Ammon's horn (tissue), 1 donor: ENCODE measurements at places on chromosomes 4 and X.

- DNase-seq = no peak
These were observed 27.6 kb downstream of the CLNK start for GRCh38 chr4:10656988-10657387.

DNA sequence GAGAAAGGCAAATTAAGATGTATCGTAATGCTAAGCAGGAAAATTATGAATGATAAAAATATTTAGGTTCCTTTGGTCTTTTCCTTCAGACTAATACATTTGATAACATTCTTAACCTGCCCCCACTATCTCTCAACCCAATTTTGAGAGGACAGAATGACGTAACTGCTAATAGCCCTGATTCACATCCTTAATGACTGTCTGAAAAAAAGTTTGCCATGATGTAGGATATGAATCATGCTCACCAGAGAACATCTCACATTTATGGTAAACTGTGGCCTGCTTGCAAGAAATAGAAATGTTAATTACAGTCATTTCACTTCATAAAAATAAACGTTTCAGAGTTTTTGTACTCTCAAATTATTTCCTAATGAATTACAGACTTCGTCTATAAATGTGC, 128.0 kb upstream of the VEGFC start:
- DNase-seq = no peak

- peak; percentile 89 for DNase-seq
These were observed 99.4 kb upstream of the PGRMC2 start for GRCh38 chr4:128386761-128387599.

DNA sequence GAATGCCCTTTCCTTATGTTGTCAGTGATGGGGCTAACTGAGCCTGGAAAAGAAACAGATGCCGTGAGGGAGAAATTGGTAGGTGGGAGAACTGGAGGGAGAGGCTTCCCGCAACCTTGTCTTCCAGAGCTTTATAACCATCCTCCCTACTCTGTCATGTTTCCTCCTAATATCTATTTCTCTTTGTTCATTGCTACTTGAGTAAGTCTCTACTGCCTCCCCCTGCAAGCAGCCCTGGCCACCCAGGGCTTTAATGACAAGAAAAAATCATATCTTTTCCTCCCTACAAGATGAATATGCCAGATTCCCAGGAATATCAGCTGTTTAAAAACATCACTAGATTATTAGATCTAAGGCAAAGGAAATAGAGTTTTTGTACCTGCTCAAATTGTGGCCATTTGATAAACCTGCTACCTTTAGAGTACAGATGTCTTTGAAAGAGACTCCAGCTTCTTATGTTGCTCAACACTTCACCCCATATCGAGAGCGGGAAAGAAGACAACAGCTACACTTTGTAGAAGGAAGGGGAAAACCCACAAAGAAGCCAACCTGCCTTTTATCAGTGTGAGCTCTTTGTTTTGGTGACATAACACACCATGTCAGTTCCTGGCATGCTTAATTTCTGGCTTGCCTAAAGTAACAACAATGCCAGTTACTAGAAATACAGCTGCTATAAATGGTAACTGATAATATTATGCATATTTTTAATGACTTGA, 186.6 kb upstream of the LEF1 start:
- DNase-seq = no peak

DNA sequence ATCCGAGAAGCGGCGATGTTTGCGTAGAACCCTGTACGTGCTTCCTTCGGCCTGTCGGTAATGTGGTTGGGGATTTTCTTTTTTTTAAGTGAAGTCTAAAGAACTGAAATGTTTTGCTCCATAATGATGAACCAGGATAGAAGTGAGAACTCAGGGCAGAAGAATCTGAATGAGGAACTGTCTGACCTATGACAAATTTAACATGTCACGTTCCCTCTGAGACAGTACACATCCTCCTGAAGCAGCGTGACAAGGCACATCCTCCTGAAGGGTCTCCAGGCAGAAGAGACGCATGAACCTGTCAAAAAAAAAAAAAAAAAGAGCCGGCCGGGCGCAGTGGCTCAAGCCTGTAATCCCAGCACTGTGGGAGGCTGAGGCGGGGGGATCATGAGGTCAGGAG, 6.2 kb downstream of the CSF2RA start:
- peak; percentile 66 for DNase-seq

DNA sequence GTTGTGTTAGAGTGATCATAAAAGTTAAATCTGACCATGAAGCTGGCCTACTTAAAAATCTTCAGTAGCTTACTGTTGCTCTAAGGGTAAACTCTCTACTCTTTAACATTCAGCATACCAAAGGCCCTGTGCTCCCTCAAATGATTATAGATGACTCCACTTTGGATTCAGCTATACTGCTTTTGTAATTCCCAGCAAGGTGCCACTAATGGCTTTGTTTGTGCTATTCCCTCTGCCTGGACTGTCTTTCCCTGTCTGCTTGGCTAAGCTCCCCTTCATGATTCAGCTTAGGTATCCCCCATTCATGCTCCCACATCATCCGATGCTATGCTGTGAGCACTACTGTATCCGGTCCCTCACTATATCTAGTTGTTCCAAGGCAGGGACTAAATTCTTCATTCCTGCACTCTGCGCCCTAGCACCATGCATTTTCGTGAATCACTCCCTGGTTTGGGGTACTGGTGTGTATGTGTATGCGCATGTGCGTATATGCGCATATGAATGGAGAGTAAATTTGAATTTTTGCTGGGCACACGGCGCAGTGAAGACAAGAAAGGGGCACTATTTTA, 453 bp upstream of the PBDC1 start:
- DNase-seq = no peak

DNA sequence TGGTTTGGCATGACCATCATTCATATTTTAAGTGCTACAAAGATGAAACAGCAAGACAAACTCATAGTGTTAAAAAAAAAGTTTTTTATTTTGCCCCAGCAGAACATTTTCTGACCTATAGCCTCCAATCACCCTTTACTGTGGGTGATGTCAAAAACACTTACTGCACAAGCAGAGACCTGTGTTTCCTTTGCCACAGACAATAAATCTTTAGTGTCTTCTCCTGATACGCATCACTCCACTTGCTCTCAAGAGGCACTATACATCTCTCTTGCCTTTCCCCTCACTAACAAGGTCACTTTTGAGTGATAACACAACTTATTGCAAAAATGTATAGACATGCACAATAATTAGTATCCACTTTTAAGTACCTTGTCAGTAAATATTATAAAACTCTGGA, 125.6 kb downstream of the ANTXR2 start:
- no peak for DNase-seq

- no peak for DNase-seq
These were observed 495.2 kb downstream of the PDGFC start for GRCh38 chr4:156476359-156476758.

GRCh38 chr4:38069271-38069760, 109.1 kb downstream of the PTTG2 start:
- DNase-seq = peak; percentile 61

- no peak for DNase-seq
These were observed 480.8 kb upstream of the INTU start for GRCh38 chr4:127151941-127152340.

DNA sequence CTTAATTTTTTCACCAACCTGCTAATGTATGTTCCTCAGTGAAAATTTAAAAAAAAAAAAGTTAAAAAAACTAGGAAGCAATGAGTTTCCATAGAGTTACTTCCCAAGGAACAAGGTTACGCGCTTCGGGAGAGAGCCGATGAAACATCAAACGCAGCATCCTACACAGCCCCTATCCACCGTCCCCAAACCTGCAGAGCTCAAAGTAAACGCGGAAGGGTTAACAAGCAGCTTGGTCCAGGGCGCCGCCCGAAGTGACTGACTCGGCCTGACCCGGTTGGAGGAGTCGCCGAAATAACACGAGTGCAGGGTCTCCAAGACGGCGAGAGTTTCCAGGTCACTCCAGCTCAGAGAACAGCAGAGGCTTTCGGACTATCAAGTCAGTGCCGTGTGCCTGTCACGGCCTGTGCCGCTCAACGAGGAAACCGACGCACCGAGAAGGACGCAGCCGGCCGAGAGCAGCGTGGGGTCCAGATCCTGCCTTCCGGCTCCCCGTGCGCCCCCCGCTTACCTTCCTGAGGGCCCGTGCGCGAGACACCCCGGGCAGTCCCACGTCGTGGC, 512 bp downstream of the NOP14 start:
- DNase-seq = peak; percentile 53

- DNase-seq = no peak
These were observed 18.2 kb upstream of the PLAC1 start for GRCh38 chrX:134676436-134676835.

GRCh38 chr4:123618606-123619005, 222.0 kb downstream of the SPRY1 start:
- peak; percentile 14 for DNase-seq

GRCh38 chr4:109803924-109804571, 2.2 kb upstream of the CFI start:
- DNase-seq = peak; percentile 62

GRCh38 chrX:130120321-130120731, 10.0 kb upstream of the ELF4 start:
- no peak for DNase-seq

DNA sequence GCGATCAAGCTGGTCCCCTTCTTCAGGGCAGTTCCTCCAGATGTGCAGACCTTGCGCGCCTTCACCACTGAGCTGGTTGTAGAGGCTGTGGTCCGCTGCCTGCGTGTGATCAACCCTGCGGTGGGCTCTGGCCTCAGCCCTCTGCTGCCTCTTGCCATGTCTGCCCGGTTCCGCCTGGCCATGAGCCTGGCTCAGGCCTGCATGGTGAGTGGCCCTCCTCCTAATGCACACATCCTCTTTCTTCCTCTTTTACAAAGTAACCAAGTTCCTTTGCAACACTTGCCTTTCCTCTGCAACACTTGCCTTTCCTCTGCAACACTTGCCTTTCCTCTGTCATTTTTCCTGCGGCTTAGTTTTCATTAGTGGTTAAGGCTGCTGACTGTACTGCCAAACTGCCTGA, 1.8 kb downstream of the CCDC22 start:
- peak; percentile 21 for DNase-seq

DNA sequence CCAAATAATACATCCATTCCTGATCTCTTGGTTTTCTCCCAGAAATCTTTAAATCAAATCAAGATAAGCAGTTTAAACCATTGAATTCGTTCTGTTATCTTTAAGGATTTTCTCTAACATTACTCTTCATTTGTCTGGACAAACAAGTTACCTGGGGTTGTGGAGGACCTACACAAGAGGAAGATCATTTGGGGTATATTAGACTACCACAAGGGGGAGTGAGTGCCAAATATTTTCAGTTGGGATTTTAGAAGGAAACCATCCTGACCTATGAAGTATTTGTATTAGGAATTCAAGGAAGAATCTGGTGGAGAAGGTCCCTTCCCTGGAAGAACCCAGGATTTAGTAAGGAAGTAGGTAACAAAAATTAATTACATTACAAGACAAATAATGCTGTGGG, 12.0 kb upstream of the DCHS2 start:
- DNase-seq = no peak

DNA sequence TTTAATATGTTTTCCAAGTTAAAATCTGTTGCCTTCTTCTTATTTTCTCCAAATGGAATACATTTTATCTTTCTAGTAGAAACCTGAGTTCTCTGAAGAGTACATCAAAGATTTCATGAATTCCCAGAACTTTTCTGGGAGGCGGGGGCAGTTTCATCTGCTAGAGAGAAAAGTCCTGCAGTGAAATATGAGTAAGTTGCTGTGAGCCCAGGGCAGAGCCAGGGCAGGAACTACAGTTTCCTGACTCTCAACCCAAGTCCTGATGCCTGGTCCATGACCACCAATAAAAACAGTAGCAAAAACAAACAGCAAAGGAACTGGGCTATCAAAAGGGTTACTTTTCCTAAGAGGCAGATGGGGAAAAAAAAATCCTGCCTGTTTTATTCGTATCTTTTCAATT, 239.4 kb upstream of the CTSO start:
- no peak for DNase-seq

GRCh38 chrX:17161991-17162390, 213.0 kb upstream of the NHS start:
- no peak for DNase-seq

GRCh38 chr4:139786494-139787354, 121.1 kb downstream of the MGST2 start:
- DNase-seq = no peak

DNA sequence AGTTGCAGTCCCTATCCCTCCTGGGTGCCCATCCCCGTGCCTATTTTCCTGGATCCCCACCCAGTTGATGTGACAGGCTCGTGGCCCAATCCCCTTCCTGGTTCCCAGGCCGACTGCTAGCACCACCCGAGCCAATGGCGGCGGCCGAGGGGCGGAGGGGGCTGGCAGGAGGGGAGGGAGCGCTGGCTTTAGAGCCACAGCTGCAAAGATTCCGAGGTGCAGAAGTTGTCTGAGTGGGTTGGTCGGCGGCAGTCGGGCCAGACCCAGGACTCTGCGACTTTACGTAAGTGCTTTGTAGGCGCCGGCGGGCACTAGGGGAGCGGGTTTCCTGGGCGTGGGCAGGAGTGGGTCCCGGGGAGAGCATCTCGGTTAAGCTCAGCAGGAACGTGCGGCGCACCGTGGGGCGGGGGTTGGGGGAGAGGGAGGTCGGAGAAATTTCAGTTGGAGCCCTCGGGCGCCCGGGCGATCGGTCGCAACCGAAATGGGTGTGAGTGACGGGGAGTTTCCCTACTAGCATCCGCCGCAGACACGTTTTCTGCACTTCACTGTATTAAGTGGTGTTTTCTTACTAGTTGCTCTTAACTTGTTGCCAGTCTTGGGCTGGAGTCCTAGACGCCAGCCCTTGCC, at the start of gene PLS3:
Gene PLS3, plus strand, starts transcription at position 197 of the 627 bp plus-strand sequence. CDS start 49,077 bp downstream, outside the sequence.
- peak; percentile 85 for DNase-seq

DNA sequence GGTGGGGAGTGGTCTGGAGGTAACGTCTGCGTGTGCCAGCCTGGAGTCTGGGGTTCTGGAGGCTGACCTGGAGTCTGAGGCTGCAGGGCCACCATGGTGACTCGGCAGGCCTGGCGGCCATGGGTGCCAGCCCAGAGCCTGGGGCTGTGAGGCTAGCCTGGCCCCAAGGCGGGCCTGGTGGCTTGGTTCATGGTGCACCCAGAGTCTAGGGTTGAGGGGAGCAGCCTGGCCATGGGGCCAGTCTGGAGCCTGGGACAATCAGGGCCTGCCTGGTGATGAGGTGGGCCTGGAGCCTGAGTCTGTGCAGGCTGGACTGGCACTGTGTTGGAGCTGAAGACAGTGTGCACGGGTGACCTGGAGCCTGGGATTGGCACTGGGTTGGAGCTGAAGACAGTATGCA, 64.9 kb downstream of the CXorf49B start:
- DNase-seq = no peak
